Hematopoietic multipotent progenitor cell treated with erythropoietin and hydrocortisone succinate and interleukin-3 and kit ligand, for 8 days (in vitro differentiated cells): ENCODE measurements at places on chromosomes 1 and 21.

- no peak for DNase-seq
Measured at GRCh38 chr1:111937147-111937725, 52.2 kb downstream of the KCND3 start.

DNA sequence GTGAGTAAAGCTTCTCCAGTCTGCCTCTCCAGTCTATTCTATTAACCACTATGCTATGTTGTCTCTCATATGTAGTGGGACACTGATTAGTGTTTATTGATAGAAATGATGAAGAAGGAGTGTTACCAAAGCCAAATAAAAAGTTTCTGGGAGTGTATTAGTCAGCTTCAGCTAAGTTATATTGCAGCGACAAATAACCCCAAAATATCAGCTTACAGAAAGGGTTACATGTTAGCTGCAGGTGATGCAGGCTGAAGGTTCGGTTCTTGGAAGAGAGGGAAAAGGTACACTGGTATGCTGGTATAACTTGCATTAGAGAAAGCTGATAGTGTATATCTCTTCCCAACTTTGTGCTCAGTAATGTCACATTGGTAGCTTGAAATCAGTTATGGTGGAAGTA is 10.6 kb upstream of the AK2 start:
- DNase-seq: no peak

GRCh38 chr1:52558941-52559340 is 6.0 kb upstream of the TUT4 start:
- DNase-seq: no peak

DNA sequence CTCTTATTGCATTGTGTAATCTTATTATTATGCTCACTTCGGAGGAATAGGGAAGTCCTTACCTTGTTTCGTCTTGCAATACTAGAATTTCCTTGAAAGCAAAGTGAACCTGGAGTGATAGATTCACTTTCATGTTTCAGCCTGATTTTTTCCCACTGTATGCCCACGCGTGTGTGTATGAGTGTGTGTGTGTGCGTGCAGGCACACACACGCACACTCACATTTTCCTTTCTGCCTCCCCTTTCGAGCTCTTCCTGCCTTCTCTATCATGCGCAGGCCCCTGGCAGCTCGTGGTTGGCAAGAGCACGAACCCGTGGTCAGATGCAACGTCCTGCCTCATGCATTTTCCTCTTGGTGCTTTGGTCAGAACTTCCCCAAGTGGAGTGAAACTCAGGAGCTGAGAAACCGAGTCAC is at the start of gene GCSAML:
TSS of gene GCSAML (plus strand) at position 366 of the 414 bp plus-strand sequence. CDS start 58 bp downstream, outside the sequence.
- peak; percentile 85 for DNase-seq

- DNase-seq: no peak
Measured at GRCh38 chr1:50492142-50492541, 68.9 kb upstream of the DMRTA2 start.

- DNase-seq: no peak
Measured at GRCh38 chr1:101175466-101175865, 61.4 kb upstream of the S1PR1 start.

- DNase-seq: no peak
Measured at GRCh38 chr1:234589854-234590620, 19.9 kb downstream of the IRF2BP2 start.
